Cardiac fibroblast (primary cell): ENCODE measurements at places on chromosomes 5 and 9.

DNA sequence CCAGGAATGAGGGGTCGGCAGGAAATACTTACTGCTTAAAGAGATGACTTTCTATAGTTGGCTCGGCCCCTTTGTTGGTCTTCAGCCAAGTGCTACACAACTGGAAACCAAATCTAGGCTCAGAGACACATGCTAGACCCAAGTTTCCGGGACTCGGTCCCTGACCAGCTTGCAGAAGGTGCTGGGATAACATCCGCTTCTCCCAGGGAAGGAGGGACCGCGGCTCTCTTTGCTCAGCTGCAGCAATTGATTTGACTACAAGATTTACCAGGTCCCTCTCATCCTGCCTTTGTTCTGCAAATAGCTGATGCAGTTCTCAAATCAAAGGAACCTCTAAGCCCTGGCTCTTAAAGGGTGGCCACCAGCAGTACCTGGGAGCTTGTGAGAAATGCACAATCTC lies 314.7 kb downstream of the MLLT3 start:
- DNase-seq: no peak

GRCh38 chr5:16924206-16924605 lies 11.9 kb downstream of the MYO10 start:
- DNase-seq: no peak

GRCh38 chr9:121853617-121854395 lies 202.4 kb downstream of the DAB2IP start:
- no peak for DNase-seq

DNA sequence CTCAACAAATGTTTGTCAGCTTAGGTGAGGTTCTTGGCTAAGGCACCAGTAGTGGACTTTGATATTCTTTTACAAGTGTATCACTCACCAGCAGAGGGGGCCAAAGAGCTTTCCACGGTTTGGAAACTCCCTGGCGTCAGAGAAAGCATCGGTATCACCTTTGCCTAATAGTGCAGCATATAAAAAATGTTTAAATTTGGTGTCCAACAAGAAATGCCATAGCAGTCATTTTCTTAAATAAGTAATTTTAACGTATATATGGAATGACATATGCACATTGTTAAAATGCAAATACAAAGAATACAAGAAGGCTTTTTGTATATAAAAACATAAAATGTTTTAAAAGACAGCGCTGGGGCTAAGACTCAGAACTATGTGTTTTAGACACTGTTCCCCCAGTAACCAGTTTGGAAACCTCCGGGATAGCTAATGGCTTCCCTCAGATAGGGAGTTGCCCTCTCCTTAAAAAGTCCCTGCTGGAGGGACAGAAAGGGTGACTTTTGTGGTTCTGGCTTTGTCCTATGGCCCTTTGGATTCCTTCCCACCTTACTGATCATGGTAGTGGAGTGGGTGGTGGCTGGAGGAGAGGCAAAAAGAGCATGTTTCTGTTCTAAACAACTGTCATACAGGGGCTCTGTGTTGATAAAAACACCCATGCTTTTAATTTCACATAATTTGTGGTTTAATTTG lies 124.6 kb downstream of the GPBP1 start:
- DNase-seq: peak; percentile 92

DNA sequence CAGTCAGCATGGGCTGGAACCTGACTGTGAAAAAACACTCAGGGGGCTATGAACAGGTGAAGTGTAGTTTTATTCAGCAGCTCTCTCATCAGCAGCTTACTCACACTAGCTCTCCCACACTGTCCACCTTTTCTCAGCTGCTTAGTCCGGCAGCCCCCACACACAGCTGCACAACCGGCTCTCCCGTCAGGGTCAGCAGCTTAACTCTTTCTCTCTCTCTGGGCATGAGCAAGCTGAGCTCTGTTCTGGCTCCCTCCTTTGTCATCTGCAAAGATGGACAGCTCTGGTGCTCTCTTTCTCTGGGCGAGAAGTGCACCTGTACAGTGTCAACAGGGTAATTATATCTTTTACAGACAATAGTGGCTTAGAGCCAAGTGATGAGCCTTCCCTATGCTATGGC lies 8.2 kb downstream of the DMAC1 start:
- no peak for DNase-seq

DNA sequence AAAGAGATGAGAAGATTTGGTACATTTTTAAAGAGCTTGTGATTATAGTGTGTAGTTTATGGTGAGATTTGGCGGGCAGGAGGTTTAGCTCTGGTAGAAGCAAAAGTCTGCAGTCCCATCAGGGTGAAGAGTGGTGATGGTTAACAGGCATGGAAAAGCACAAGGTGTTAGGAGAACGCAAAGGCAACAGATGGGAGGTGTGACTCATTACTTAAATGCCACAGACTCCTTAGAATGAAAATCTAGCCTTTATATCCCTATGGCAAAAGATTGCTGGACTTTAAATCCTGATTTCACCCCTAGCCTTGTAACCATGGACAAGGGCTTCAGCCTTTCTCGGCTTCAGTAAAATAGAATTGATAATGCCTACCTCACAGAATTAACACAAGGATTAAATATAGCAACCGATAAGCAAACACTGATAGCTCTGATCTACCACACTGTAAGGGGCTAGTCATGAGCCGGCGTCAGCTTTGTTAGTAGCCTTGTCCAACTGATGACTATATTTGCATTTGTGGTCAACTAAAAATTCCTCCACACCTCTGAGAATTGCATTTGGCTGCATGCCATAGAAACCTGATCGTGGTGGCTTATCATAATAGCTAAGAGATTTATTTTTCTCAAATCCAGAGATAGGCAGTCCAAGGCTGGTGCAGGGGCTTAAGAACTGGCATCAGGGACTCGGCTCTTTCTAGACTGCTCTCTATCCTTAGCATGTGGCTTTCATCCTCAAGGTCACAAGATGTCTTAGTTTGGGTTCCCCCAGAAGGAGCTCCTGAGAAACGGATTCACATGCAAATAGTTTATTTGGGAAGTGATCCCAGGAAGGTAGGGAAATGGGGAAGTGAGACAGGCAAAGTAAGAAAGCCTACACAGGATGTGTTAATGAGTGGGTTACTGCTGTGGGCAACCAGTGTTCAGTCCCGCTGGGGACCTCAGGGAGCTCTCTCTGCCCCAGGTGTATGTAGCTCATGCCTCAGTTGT lies 19.6 kb downstream of the MFAP3 start:
- peak; percentile 49 for DNase-seq

- DNase-seq: peak; percentile 28
These were observed 54.7 kb downstream of the SEMA4D start for GRCh38 chr9:89442981-89443814.

DNA sequence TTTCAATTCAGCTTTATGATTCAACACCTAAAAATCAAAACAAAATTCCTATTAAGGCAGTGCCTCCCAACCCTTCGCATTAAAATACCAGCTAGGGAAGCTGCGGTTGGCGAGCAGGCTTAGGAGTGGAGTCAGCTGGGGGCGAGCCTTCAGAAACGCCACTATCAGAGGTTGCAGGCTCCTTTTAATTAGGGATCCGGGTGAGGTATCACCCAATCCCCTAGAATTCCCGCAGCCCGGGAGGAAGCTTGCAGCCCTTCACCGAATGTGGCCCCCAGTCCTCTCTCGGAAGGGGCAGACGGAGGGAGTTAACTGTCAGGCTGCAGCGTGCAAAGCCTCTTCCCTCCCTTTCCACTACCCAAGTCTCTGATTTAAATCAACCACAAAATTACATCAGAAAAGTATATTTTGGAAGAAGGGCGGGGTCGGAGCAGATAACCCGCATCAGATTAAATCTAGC lies 1.7 kb downstream of the STC2 start:
- DNase-seq: peak; percentile 91

DNA sequence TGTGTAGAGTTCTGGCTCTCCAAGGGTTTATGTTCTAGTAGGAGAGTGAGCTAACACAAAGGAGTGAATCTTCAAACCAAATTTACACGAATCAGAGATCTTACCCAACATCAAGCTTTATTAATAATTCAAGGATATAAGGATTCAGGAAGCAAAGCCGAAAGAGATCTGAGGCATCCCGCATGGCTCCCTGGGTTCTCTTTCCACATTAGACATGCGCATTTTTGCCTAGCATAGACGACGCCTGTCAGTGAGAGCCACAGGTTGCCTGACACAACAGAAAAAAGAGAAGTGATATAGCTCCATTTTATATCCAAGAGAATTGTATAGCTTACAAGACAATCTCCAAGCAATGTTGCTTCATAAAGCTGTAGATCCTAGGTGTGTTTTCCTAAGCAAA lies 52.6 kb downstream of the ESM1 start:
- no peak for DNase-seq

DNA sequence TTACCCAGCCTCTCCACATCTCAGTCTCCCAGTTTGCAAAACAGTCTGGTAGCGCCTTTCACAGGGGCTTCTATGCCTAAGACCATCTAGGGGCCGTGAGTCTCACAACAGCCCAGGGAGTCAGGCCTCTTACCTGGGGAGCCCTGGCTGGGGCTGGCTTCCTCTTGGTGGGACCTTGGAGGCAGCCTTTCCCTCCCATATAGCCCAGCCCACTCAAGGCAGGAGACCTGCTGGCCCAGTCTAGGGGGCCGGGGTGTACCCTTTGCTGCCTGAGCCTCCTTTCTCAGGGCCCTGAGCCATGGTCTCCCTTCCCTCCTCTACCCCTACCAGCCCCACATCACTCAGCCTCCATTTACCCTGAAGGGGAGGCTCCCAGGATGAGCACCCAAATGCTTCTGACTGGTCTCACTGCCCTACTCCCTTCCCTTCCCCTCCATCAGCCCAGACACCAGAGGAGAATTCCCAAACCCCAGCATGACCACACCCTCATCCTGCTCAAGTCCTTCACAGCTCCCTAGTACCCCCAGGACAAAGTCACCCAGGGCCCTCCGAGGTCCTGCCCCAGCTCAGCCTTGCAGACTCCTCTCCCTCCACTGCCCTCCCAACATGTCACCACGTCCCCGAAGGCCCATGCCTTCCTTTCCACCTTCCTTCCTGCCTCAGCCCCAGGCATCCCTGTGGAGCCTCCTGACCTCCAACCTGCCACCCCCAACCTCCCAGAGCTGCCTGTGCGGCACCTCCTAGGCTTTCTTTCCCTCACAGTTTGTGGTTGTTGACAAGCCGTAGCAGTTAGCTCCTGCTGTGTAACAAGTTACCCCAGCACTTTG lies 55.3 kb downstream of the BARX1 start:
- no peak for DNase-seq

- DNase-seq: no peak
These were observed 182.9 kb downstream of the SAXO1 start for GRCh38 chr9:18849890-18850677.

- no peak for DNase-seq
These were observed 4.5 kb downstream of the SH2D3C start for GRCh38 chr9:127773981-127774380.

DNA sequence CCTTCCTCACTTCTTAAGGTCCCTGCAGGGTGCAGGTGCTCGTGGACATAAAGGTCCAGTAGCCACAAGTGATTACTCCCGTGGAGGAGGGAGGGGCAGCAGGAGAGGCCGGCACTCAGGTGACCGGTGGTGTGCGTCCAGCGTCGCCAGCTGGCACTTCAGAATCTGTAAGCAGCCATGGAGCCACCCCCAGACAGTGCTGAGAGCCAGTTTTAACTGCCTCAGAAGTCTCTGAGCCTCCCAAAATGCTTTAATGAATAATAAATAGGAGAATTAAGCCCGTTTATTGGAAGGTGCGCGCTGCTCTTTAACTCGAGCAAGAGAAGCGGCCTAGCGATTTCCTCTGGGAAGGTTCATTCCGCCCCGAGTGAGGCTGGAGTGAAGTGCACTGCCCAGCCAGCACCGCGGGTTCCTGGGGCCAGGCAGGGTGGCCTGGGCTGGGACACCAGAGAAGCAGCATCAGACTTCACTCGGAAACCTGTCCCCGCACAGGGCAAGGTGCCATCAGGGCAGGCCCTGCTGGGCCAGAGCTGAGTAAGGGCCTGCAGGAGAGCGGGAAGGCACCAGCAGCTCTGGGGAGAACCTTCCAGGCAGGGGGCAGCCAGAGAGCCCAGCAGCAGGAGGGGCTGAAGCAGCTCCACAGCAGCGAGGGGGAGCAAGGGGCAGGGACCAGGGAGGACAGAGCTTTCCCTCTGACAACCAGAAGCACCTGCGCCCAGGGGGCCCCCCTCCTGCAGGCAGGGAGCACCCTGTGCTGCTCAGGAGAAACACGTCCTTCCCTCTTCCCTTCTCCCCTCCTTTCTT lies 61.2 kb downstream of the VAV2 start:
- DNase-seq: no peak

DNA sequence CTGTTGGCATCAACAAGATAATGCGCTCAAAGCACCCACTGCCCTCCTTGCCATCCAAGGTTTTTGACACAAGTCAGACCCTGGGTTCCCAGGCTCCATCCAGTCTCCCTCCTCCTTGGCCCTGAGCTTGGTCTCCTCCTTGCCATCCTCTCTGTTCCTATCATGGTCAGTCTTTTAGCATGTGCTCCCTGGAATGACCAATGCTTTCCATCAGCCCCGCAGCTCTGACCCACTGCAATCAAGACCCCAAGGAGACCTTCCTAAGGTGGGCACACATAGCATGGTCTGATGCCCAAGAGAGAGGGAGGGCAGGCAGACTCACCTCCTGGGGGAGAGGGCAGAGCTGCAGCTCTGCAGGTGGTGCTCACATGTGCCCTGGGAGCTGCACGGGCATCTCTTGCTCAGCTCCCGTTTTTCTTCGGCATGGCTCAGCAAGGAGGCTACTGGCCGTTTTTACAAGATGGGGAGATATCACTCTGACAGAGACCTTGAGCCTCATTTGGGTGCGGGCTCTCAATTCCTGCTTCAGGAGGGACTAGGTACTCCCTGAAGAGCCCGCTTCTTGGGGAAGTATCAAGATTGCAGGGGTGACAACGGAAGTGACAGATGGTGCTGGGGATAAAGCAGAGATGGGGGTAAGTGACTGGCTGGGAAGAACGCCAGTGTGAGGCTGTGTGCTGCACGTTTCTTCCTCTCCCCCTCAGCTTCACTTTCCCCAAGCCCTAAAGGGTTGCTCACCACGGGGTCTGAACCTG lies 3.3 kb downstream of the SEPTIN8 start:
- no peak for DNase-seq

- DNase-seq: peak; percentile 70
These were observed 194 bp upstream of the RXFP3 start for GRCh38 chr5:33936004-33936380.

DNA sequence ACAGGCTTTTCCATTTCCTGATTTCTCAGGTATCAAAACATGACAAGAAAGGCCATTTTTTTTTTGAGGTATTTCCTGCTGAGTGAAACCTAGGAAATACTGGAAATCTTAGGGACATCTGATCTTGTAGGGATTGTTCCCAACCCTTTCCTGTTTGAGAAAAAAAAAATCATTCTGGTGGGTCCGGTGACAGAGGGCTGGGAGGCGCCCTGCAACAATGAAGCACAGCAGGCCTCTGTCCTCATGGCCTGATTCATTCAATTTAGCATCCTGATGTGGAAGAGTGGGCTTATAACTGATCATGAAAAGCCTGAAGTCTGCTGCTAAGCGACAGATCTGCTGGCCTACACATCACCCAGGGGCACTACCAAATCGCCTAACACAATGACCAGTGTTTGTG lies 3.0 kb upstream of the C9orf153 start:
- no peak for DNase-seq
